NCI-H1930 (cell line): ENCODE measurements at places on chromosomes 7 and 10.

DNA sequence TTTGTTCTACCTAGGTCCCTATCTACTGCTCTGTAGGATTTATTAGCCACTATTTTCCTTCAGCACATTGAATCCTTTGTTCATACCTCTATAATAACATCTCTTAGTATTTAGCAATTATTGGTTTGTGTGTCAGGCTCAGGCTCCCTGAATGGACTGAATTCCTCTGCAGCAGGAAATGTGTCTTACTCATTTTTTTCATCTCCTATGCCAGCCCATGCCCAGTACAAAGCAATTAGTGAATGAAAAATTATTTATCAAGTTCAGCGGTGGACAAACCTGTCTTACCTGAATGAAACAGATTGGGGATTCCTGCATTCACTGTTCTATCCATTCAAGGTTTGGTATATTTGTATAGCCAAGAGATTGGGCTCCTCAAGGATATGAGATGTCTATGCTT lies 53.7 kb downstream of the C1GALT1 start:
- no peak for DNase-seq

DNA sequence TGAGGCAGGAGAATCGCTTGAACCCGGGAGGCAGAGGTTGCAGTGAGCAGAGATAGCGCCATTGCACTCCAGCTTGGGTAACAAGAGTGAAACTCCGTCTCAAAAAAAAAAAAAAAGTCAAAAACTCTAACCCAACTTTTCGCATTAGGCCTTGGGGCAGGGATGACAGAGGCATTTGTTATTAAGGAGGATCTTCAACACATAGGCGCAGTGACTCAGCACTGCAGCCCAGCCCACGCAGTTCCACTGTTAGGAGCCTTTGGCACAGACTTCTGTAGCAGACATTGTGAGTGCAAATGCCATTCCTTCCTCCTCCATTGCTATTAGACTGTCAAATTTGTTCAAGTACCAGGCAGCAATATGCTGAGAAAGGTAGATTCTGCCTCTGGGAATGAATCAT lies 43.1 kb upstream of the KLHL7 start:
- no peak for DNase-seq

- no peak for DNase-seq
These were observed 84.0 kb downstream of the UBE3C start for GRCh38 chr7:157222687-157223086.

GRCh38 chr10:61480208-61480607 lies 27.0 kb upstream of the TMEM26 start:
- DNase-seq = no peak

GRCh38 chr7:23184709-23185359 lies 3.0 kb downstream of the NUP42 start:
- DNase-seq = no peak

DNA sequence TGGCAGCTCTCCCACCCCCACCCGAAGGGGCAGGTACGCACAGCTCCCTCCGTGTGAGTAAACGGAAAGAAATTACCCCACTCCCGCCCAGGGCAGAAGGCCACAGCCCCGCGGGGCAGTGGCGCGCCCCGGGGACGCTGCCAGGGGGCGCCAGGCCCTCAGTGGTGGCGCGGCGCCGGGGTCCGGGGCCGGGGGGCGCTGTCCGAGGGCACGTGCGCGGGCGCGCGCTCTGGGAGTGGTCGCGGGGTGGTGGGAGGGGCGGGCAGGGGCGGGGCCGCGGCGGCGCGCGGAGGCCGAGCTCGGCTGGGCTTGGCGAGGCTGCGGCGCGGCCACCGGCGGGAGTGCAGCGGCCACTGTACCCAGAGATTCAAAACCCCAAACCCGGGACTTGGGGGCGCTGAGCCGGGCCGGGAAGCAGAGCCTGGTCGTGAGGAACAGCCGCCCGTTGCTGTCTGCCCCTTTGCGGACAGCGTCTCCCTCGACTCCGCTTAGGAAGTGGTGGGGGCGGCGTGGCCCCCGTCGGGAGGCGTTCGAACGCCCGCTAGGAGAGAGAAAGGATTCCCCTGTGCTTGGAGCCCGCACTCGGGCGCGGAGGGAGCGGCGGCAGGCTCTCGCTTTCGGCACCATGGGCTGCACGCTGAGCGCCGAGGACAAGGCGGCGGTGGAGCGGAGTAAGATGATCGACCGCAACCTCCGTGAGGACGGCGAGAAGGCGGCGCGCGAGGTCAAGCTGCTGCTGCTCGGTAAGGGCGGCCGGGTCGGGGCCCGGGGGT lies at the start of gene GNAI1:
GNAI1 (plus strand) TSS at position 296 of the 773 bp plus-strand sequence; CDS start at position 626, 330 bp downstream.
- peak; percentile 89 for DNase-seq
